ENCODE measurements at places on chromosomes 13 and 19. TPM values are rescaled to one million over a fixed set of nuclear protein-coding genes. Genes with fewer than 3 reads are reported as not detected.

Gene ACER1
- not detected for total RNA-seq

Gene TTYH1
- 2.8 TPM for total RNA-seq

Gene CEACAM16
- total RNA-seq, result not detected

Gene HCST
- 6.3 TPM for total RNA-seq

Gene APLP1
- 20.5 TPM for total RNA-seq

Gene ZNF575
- 1.8 TPM for total RNA-seq

Gene PGLYRP1
- total RNA-seq, result 0.35 TPM

Gene NEK5
- 0.11 TPM for total RNA-seq

Gene SHD
- total RNA-seq, result not detected

Gene CRLF1
- total RNA-seq, result 35.7 TPM

Gene GPC6
- 2.6 TPM for total RNA-seq

Gene GRK1
- total RNA-seq, result 0.11 TPM

Gene ZNF724
- 1.3 TPM for total RNA-seq
